ENCODE measurements at places on chromosomes 12 and 14. TPM values are rescaled to one million over a fixed set of nuclear protein-coding genes. Genes with fewer than 3 reads are reported as not detected.

TEX52 gene
- not detected for total RNA-seq

TTC6 gene
- 0.38 TPM for total RNA-seq

SPIC gene
- not detected for total RNA-seq

MYRFL gene
- not detected for total RNA-seq

ERBB3 gene
- 2.0 TPM for total RNA-seq

FAM222A gene
- total RNA-seq = 5.9 TPM

WNT1 gene
- total RNA-seq = not detected

MARCHF9 gene
- total RNA-seq = 8.8 TPM

CACNA2D4 gene
- not detected for total RNA-seq

CD4 gene
- total RNA-seq = not detected

FSCB gene
- not detected for total RNA-seq

CYP27B1 gene
- 1.4 TPM for total RNA-seq

CCDC177 gene
- total RNA-seq = not detected

KLRC1 gene
- total RNA-seq = not detected

TCL1B gene
- total RNA-seq = not detected

PPM1H gene
- total RNA-seq = 7.0 TPM

KRT79 gene
- total RNA-seq = not detected

JKAMP gene
- 83.5 TPM for total RNA-seq

SRRM4 gene
- not detected for total RNA-seq

C12orf56 gene
- total RNA-seq = 0.14 TPM

KLC1 gene
- 97.3 TPM for total RNA-seq

TAS2R20 gene
- not detected for total RNA-seq

MBIP gene
- 16.0 TPM for total RNA-seq

GPR84 gene
- 0.09 TPM for total RNA-seq

JPH4 gene
- not detected for total RNA-seq

APOLD1 gene
- total RNA-seq = 0.38 TPM

SOAT2 gene
- 0.24 TPM for total RNA-seq

DNAH10 gene
- total RNA-seq = 0.36 TPM

C14orf180 gene
- not detected for total RNA-seq

SIX6 gene
- not detected for total RNA-seq

PLEKHG7 gene
- 0.02 TPM for total RNA-seq

GLI1 gene
- 9.9 TPM for total RNA-seq

PAN2 gene
- total RNA-seq = 15.3 TPM

BMP4 gene
- total RNA-seq = 3.1 TPM

MOK gene
- 24.8 TPM for total RNA-seq

TBC1D30 gene
- total RNA-seq = 1.8 TPM

OAS1 gene
- 66.8 TPM for total RNA-seq

ATXN7L3B gene
- 13.2 TPM for total RNA-seq

EPYC gene
- not detected for total RNA-seq

TNFAIP2 gene
- 408 TPM for total RNA-seq

NGB gene
- not detected for total RNA-seq

OVCH1 gene
- total RNA-seq = not detected

CD163L1 gene
- total RNA-seq = 0.52 TPM

OR10G3 gene
- total RNA-seq = not detected

CFAP54 gene
- total RNA-seq = 1.6 TPM

All from A549 treated with CpdA at 1 μM for 4 hours (cell line).